Activated gamma-delta T cell (primary cell): ENCODE measurements at places on chromosomes 2 and 18.

DNA sequence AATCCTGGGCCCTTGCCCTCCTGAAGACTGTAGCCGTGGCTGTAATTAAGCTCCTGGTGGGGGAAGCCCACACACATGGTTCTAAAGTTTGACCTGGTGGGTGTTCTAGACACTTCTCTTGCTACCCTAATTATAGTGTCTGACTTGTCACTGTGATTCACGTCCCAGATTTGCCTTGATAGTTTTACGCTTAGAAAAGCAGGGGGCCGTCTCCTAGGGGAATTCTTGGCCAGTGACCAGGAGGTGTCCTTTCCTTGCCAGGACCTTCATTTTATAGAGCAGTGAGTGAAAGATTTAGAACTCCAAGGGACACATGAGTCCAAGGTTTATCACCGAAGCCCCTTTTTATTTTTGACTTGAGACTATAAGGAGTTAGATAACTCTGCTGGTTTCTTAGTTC is 9.0 kb downstream of the TMEM214 start:
- DNase-seq: no peak

DNA sequence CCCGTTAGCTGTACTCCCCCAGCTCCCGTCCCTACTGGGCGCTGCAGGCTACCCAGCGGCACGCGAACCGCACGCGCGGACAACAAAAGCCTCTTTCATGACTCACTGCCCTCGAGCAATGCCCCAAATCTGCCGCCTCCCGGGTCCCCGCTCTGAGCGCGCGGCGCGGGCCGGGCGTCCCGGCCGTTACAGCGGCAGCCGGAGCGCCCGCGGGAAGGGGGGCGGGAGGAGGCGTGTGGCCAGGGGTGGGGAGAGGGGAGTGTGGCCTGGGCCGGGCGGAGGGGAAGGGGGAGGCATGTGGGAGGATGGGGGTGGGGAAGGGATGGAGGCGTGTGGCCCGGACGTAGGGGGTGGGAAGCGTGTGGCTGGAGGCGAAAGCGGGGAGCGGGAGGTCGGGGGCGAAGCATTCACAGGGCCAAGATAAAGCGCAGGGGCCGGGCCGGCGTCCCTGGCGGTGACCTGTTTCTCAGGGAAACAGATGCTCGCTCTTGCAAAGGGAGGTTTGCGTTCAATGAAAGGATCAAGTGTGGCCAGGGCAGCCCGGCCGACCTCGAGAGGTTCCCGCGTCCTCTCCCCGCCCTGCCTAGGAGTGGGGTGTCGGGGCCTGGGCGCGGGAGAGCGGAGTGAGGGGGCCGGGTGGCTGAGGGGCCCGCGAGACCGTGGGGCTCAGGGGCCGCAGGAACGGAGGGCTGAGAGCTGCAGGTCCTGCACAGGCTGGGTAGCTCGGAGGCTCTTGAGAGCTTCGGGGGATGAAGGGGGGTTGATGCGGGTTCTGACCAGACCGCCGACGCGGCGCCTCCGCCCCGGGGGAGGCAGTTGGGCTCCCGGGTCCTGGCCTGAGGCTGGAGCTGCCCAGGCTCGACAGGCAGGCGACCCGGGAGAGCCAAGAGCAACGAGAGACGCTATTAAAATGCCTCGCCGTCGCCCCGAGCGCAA is 3.5 kb upstream of the NEUROD1 start:
- DNase-seq: no peak

GRCh38 chr2:140186313-140186712 is 1406.1 kb upstream of the NXPH2 start:
- DNase-seq: no peak

GRCh38 chr2:150605664-150606063 is 118.2 kb upstream of the RND3 start:
- no peak for DNase-seq

GRCh38 chr2:121902616-121903015 is 147.2 kb downstream of the TSN start:
- no peak for DNase-seq

- DNase-seq: no peak
These were observed 40.7 kb upstream of the CCDC150 start for GRCh38 chr2:196598846-196599245.

DNA sequence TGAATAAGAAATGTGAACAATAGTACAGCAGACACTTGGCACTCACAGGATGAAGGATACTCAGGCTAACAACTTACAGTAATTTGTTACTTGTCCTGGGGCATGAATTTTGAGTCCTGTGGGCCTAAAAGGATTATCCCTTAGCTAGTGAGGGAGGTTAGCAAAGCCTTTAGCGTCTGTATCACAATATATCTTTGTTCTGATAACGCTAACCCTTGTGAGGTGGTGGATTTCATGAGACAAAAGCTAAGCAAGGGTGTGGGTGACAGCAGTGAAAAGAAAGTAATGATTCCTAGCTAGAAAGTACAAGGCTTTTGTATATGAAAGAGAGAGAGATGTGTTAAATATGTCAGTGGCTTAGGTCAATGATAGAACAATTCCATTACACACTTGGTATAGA is 46.8 kb upstream of the TTC21B start:
- no peak for DNase-seq

DNA sequence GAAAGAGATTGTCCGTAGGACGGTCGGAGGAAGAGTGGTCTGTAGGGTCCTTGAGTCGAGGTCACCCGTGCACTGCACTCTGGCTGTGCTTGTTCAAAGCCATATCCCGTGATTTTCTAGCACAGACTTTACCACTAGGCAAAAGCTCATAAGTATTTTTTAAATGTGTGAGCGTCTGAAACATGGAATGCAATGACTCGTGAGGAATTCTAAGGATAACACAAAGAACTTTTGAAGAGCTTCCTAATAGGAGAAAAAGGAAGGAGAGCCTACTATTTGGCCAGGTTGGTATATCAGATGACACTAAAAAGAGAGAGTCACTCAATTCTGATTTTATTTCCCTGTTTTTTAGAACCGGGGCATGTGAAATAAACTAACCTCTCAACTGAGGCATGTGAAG is 68.3 kb downstream of the CD28 start:
- no peak for DNase-seq

DNA sequence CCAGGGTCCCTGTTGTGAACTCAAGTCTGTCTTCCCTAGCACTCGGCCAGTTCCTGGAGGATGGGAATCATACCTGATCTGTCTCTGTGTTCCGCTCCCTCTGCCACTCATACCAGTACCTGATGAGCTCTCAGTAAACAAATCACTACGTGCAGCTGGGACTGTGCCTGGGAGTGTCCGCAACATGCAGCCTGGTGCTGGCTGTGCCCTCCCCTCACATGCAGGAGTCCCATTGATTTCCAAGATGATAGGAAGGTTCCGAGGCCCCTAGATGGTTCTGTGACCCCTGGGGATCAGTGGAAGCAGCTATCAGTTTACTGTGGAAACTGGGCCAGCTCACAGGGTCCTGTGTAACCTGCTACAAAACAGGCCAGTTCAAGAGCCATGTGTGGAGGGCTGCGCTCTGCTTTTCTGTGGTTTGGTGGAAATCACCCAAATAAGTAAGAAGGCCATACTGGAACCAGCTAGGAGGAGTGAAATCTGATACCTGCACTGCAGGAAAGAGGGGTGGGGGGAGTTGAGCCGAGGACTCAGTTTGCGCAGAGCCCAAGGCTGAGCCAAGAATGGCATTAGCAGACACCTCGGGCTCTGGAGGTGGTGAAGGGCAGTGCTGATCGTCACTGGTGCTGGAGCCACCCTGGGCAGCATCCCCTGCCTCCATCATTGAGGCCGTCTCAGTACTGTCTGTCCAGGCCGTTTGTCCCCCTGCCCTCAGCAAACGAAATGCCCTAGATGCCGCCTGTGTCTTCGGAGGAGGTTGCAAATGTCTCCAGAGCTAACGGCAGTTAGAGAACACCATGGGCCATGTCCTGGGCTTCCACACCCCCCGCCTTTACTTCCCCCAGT is 93.3 kb downstream of the KLHL29 start:
- no peak for DNase-seq

DNA sequence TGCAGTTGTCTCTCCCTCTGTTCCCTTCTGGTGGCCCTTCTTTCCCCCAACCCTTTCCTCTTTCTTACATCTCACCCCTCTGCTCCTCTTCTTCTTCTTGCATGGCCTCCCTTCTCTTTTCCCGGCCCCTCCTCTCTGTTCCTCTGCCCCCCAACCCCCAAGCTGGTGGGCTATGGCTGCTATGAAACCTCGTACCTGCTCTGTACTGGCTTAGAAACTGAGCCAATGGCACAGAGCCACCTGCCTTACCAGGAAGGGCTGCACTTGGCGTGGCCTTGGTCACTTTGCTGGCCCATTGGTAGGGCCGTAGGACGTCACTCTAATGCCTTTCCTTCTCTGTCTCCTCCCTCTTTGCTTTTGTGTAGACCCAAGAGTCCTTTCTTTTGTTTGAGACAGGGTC is 78.9 kb downstream of the LRRFIP1 start:
- no peak for DNase-seq

DNA sequence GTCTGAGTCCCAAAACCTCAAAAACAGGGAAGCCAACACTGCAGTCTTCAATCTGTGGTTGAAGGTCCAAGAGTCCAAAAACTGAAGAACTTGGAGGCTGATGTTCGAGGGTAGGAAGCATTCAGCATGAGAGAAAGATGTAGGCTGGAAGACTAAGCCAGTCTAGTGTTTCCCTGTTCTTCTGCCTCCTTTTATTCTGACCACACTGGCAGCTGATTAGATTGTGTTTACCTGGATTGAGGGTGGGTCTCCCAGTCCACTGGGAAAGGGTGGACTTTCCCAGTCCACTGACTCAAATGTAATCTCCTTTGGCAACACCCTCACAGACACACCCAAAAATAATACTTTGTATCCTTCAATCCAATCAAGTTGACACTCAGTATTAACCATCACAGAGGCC is 27.5 kb upstream of the IL1B start:
- DNase-seq: no peak
